ENCODE measurements at places on chromosomes 5 and 9.
A peak's percentile ranks its signal among the peaks of the same experiment; 100 is the strongest.

GRCh38 chr5:180197016-180197702 is 11.9 kb downstream of the RASGEF1C start:
- DNase-seq: no peak

DNA sequence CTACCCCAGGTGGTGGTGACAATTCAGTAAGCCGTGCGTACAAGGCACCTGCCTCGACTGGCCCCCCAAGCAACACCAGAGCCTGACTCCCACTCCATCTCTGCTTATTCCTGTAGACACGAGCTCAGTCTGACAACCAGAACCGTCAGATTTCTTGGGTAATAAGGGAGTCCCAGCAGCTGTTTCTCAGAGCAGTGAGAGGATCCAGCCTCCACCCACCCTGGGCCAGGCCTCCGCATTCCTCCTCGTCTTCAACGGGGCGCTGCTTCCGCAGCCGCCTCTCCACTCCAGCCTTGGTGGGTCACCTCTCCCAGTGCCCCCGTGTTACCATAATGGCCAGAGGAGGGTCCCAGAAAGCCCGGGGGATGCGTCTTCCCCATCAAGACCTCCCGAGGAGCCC is 27.7 kb upstream of the GFPT2 start:
- DNase-seq: no peak

DNA sequence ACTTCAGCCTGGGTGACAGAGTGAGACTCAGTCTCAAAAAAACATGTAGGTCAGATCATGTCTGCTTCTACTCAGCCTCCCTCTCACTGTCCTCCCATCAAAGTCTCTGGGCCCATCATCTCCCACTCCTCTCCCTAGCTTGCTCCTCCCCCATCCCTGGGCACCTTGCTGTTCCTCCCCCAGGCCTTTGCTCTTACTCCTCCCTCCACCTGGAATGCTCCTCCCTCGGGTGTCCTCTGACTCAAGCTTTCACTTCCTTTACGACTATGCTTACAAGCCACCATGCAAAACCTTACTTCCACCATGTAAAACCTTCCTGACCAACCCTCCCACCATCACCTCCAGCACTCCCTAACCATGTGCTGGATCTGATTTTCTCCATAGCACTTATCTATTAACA is 51.5 kb downstream of the MTMR12 start:
- no peak for DNase-seq

- no peak for DNase-seq
Observed at GRCh38 chr9:121567500-121568342, 68.1 kb upstream of the GGTA1 start.

DNA sequence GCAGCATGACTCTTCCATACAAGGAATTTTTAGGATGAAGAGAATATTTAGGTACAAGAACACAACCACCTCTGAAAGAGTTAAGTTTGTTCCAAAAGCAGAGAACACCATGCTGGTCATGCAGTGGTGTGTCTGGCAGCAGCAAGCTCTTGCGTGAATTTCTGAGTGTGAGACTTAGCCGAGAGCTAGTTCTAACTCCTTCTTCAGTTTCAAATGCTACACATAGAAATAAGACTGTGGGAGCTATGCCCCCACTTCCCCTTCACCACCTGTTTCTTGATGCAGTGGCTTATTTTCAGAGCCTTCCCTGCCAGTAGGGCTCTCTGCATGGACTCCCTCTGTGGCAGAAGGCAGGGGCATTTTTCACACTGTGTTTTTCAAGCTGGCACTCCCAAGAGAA is 122.9 kb upstream of the ZNF366 start:
- no peak for DNase-seq

- DNase-seq: no peak
Observed at GRCh38 chr9:119963798-119964372, 594.6 kb upstream of the BRINP1 start.

- peak; percentile 20 for DNase-seq
Observed at GRCh38 chr5:172648013-172648381, 6.9 kb downstream of the NEURL1B start.

DNA sequence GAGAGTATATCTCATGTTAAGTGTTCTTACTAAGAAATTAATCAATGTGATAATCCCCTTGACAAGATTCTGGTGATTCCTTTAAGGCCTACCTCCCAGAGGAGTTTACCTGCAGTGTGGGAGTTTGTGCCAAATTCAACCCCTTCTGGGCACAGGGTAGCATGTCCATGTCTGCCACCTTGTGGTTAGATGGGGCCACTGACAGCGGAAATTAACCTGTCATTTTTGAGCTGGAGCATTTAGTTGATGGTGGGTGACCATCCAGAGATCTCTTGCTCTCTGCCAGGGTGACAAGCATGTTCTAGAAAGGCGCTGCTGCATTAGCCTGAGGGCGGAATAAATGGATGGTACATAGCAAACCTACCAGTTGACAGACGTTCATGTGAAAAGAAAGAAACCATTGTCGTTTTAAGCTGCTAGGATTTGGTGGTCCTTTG is 132.2 kb downstream of the FBXO4 start:
- DNase-seq: peak; percentile 36
